ENCODE measurements at places on chromosomes 7 and 10. TPM values are rescaled to one million over a fixed set of nuclear protein-coding genes. Genes with fewer than 3 reads are reported as not detected.

The ADAM22 gene
- 0.09 TPM for polyA plus RNA-seq

The MAGI2 gene
- polyA plus RNA-seq, result 2.2 TPM

The ATAD1 gene
- 52.8 TPM for polyA plus RNA-seq

The EN2 gene
- polyA plus RNA-seq, result not detected

The ANAPC16 gene
- polyA plus RNA-seq, result 97.9 TPM

The ETV1 gene
- polyA plus RNA-seq, result 17.1 TPM

The APBB1IP gene
- polyA plus RNA-seq, result 25.0 TPM

The SUGCT gene
- polyA plus RNA-seq, result 7.1 TPM

The CYP3A4 gene
- not detected for polyA plus RNA-seq

The VIPR2 gene
- polyA plus RNA-seq, result not detected

The ZRANB1 gene
- polyA plus RNA-seq, result 6.6 TPM

- H3K36me3 ChIP-seq, result peaks cover 7% of the 10 kb centered on the region
- H3K4me1 ChIP-seq, result peaks cover 32% of the 10 kb centered on the region
- H3K27ac ChIP-seq, result peak overlapping the region; percentile 14
- peak; percentile 67 for DNase-seq
- no peaks in the 10 kb centered on the region for H3K27me3 ChIP-seq
- H3K4me3 ChIP-seq, result no peak overlapping the region
These were observed 60.7 kb downstream of the ZMIZ1 start for GRCh38 chr10:79129361-79129997.

- H3K27me3 ChIP-seq, result no peaks in the 10 kb centered on the region
- DNase-seq, result peak; percentile 90
- H3K4me1 ChIP-seq, result peaks cover 24% of the 10 kb centered on the region
- no peaks in the 10 kb centered on the region for H3K36me3 ChIP-seq
These were observed at the start of gene DIP2C for GRCh38 chr10:689452-690371. Gene DIP2C, minus strand, starts transcription at chr10:689668. Its CDS starts 90 bp downstream, at chr10:689578.

DNA sequence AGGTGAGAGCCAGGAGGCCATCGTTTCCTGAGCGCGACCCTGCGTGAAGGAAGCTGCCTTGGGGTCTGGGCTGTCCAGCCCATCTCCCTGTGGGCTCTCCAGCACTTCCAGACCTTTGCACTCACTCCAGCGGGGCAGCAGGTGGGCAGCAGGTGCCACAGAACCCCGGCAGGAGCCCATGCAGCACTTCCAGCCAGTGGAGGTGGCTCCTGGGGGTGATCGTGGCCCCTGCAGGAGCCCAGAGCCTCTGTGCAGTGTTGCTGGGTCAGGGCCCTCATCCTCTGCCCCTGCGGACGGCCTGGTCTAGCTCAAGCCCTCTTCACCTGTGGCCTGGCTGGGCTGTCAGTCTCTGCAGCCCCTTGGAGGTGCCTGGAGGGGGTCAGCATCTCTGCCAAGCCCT is 59.9 kb downstream of the PWWP2B start:
- H3K4me3 ChIP-seq, result no peak overlapping the region
- no peaks in the 10 kb centered on the region for H3K27me3 ChIP-seq
- H3K4me1 ChIP-seq, result no peaks in the 10 kb centered on the region
- no peak overlapping the region for H3K27ac ChIP-seq
- no peaks in the 10 kb centered on the region for H3K36me3 ChIP-seq

- no peak overlapping the region for H3K4me3 ChIP-seq
- H3K36me3 ChIP-seq, result no peaks in the 10 kb centered on the region
- H3K4me1 ChIP-seq, result peaks cover 28% of the 10 kb centered on the region
- H3K27me3 ChIP-seq, result no peaks in the 10 kb centered on the region
- peak overlapping the region; percentile 69 for H3K27ac ChIP-seq
These were observed 31.8 kb downstream of the GPRIN2 start for GRCh38 chr10:46524472-46525176.

- H3K27ac ChIP-seq, result no peak overlapping the region
- no peak overlapping the region for H3K4me3 ChIP-seq
- H3K4me1 ChIP-seq, result no peaks in the 10 kb centered on the region
- H3K27me3 ChIP-seq, result no peaks in the 10 kb centered on the region
- peak; percentile 6 for DNase-seq
These were observed 749.1 kb upstream of the LRRTM3 start for GRCh38 chr10:66176772-66177171.

GRCh38 chr7:152899548-152900109 is 140.1 kb downstream of the ACTR3B start:
- H3K4me1 ChIP-seq, result no peaks in the 10 kb centered on the region
- no peaks in the 10 kb centered on the region for H3K36me3 ChIP-seq
- H3K4me3 ChIP-seq, result no peak overlapping the region
- no peak for DNase-seq
- H3K27ac ChIP-seq, result no peak overlapping the region

DNA sequence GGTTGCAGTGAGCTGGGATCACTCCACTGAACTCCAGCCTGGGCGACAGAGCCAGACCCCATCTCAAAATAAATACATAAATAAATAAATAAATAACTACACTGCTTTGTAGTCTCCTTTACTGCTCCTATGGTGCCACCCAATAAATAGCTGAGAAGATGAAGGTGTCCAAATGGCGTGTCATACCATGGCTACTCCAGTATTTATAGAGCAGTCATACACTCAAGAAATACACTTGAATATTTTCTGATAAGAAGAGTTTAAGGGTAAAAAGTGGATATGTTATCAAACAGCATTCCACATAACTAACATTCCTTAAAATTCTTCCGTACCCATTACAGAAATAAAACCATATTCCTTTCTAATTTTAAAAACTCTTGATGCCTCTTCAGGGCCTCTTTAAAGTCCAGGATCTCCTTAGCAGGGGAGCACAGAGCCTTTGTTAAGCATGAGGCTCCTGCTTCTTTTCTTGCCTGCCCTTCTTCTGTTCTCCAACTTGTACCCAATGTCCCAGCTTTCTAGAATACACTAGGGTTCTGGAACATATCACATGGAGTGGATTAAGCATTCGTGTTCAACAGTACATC is 7.9 kb upstream of the SAR1A start:
- DNase-seq, result no peak
- H3K27ac ChIP-seq, result no peak overlapping the region
- H3K4me1 ChIP-seq, result no peaks in the 10 kb centered on the region

DNA sequence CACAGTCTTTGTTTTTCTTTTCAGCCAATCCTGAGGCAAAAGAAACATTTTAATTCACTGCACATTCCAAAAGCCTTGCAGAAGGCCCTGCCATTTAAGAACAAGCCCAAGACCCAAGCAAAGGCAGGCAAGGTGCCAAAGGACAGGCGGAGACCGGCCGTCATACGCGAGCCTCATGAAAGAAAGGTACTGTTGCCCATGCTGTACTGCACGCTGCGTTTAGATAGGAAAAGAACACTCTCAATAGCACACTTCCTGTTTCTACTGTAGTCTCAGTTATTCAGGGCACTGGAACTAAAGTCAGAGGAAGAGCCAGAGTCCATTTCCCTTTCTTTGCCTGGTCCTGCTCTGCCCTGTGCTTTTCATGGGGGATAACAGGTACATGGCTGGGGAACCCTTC is 47.6 kb downstream of the BMS1 start:
- H3K27ac ChIP-seq, result no peak overlapping the region
- H3K4me3 ChIP-seq, result no peak overlapping the region
- no peaks in the 10 kb centered on the region for H3K27me3 ChIP-seq
- no peaks in the 10 kb centered on the region for H3K4me1 ChIP-seq
- H3K36me3 ChIP-seq, result peaks cover 16% of the 10 kb centered on the region
- no peak for DNase-seq

DNA sequence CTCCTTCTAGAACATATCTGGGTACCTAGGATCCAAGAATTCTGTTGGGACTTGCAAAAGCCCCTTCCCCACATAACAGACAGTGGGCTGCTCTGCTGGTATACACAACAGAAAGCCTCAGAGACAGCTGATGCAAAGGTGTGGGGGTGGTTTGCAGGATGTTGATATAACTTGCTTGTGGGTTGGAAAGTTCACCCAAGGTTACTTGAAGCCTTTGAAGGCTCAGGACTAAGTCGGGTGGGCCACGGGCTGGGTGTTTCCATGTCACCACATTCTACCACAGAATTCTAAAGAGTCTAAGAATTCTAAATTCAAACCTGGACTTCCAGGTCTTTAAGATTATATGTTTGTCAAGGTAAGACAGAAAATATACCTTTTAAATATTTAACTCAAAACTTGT is 7.4 kb upstream of the NRCAM start:
- H3K4me3 ChIP-seq, result no peak overlapping the region
- no peaks in the 10 kb centered on the region for H3K4me1 ChIP-seq
- no peaks in the 10 kb centered on the region for H3K36me3 ChIP-seq
- no peaks in the 10 kb centered on the region for H3K27me3 ChIP-seq

DNA sequence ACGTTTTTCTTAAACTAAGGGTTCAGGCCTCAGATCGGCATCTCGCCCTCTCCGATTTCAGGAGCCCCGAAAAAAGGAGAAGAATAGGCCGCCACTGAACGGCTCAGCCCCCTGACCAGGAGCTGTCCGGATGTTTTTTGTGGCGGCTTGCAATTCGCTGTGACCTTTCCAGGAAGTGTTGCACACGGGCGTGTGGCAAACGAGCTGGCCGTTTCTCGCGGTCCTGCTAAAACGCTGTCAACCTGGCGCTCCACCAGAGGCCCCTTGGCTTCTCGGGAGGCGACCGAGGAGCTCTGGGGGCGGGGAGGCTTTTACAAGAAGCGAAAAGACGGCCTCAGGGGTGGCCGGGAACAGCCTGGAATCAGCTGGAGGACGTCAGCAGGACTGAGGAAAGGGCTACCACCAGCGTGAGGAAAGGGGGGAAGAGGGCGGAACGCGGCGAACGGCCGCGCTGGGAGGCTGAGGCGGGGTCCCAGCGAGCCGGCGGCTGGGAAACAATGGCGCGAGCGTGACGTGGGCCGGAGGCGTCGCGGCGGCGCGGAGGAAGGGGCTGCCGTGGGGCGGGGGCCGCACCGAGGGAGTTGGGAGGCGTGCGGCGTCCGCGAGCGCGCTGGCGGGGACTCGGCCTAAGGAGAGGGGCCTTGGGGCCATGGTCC is 493 bp downstream of the NT5C2 start:
- peak overlapping the region; percentile 84 for H3K4me3 ChIP-seq
- DNase-seq, result peak; percentile 92
- peak overlapping the region; percentile 91 for H3K27ac ChIP-seq
- H3K36me3 ChIP-seq, result no peaks in the 10 kb centered on the region
- H3K4me1 ChIP-seq, result peaks cover 33% of the 10 kb centered on the region

DNA sequence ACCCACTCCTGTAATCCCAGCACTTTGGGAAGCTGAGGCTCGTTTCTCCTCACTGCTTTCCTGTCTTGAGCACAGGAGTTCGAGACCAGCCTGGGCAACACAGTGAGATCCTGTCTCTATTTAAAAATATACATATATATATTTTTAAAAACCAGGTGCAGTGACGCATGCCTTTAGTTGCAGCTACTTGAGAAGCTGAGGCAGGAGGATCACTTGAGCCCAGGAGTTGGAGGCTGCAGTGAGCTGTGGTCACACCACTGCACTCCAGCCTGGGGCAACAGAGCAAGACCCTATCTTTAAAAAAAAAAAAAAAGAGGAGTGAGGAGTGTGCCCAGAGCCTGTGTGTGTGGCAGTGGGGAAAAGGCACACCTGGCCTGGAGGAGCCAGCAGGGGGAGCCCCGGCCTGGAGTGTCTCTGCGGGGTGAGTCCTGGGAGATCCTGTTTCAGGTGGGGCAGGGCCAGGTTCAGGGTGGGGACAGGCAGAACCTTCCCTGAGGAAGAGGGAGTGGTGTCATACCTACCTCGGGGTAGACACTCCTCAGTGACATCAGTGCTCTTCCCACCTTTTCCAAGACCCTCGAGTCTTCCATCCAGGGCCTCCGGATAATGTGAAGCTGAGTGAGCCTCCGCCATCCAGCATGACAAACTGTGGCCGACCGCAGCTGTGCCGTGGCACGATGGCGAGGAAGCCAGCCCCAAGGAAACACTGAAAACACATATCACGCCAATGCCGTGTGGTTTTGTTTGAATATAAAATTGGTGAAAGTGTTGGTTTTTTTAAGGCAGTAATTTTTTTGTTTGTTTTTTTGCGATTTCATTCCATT is 9.0 kb upstream of the ARPC1B start:
- H3K27me3 ChIP-seq, result no peaks in the 10 kb centered on the region
- H3K4me1 ChIP-seq, result peaks cover 8% of the 10 kb centered on the region
- peak; percentile 36 for DNase-seq
- H3K36me3 ChIP-seq, result peaks cover 40% of the 10 kb centered on the region
- H3K4me3 ChIP-seq, result no peak overlapping the region

GRCh38 chr7:16891874-16892643 is 10.3 kb upstream of the AGR3 start:
- no peaks in the 10 kb centered on the region for H3K36me3 ChIP-seq
- H3K27ac ChIP-seq, result no peak overlapping the region
- no peak overlapping the region for H3K4me3 ChIP-seq
- no peaks in the 10 kb centered on the region for H3K4me1 ChIP-seq
- no peaks in the 10 kb centered on the region for H3K27me3 ChIP-seq

- H3K36me3 ChIP-seq, result no peaks in the 10 kb centered on the region
- H3K4me3 ChIP-seq, result no peak overlapping the region
- H3K27me3 ChIP-seq, result 0 out of 2 replicates have a peak, but pooled peaks cover 3% of the 10 kb centered on the region
- H3K4me1 ChIP-seq, result no peaks in the 10 kb centered on the region
These were observed 84.0 kb downstream of the ANLN start for GRCh38 chr7:36473454-36474282.

DNA sequence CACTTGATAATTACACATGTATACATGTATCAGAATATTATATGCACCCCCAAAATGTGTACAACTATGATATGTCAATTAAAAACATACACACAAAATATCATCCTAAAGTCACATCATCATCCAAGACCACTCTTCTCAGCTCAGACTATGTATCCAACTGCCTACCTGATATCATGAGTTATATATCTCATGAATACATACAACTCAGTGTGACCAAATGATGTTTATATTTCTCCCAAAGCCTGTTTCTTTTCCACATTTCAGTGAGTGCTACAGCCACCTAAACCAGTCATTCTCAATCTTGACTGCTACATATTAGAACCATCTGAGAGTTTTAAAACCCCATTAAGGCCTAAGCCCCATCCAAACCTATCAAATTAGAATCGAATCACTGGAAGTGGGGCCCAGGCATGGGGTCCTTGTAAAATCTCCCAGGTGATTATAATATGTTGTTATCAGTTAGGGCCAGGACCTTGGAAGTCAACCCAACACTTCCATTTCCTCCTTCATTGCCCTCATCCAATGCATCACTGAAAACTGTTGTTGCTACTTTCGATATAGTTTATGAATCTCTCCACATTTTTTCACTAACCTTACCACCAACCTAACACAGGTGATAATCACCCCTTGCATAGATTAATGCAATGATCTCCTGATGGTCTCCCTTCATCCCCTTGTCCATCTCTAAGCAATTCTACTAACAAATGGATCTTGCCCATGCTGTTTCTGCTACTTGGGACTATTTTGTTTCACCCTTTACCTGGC is 53.8 kb upstream of the ITGB8 start:
- H3K27ac ChIP-seq, result no peak overlapping the region
- no peaks in the 10 kb centered on the region for H3K36me3 ChIP-seq
- H3K4me1 ChIP-seq, result peaks cover 21% of the 10 kb centered on the region
- H3K4me3 ChIP-seq, result no peak overlapping the region
- no peaks in the 10 kb centered on the region for H3K27me3 ChIP-seq

All from GM23248 (cell line).